Spleen (tissue), 13 donors: ENCODE measurements at places on chromosomes 12 and 14. TPM values are rescaled to one million over a fixed set of nuclear protein-coding genes. Genes with fewer than 3 reads are reported as not detected.

The APOF gene
- polyA plus RNA-seq, result not detected

The GNG2 gene
- 36.8 TPM for polyA plus RNA-seq

The TSPAN19 gene
- polyA plus RNA-seq, result 0.51 TPM

The ERP27 gene
- polyA plus RNA-seq, result 1.3 TPM

The KRT3 gene
- polyA plus RNA-seq, result not detected

- no peak for DNase-seq
These were observed 22.7 kb downstream of the CGRRF1 start for GRCh38 chr14:54532111-54533012.

- no peak for DNase-seq
These were observed 3.2 kb downstream of the KCNJ8 start for GRCh38 chr12:21771311-21771710.

- DNase-seq, result no peak
These were observed 71.5 kb downstream of the RIMBP2 start for GRCh38 chr12:130644566-130644965.

- no peak for DNase-seq
These were observed 26.1 kb upstream of the EIF4B start for GRCh38 chr12:52980096-52980649.
